Heart left ventricle (tissue), 16 donors: ENCODE measurements at places on chromosomes 7 and 10. TPM values are rescaled to one million over a fixed set of nuclear protein-coding genes. Genes with fewer than 3 reads are reported as not detected.

DNA sequence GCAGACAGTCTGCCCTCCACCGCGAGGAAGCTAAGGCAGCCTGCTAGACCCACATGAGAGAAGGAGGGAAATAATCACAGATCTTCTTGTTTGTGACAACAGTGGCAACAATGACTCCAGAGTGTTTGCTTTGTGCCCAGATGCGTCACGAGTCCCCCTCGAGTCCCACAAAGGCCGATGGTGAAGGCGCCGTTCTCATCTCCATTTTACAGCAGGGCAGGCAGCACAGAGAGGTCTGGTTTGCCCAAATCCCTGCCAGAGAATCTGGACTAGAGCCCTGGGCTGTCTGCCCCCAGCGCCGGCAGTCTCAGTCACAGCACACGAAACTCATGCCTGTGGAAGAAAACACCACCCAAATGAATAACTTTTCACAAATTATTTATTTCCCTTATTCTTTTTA lies 38.1 kb downstream of the KIAA1549 start:
- DNase-seq = no peak

Gene SKAP2
- polyA plus RNA-seq = 2.5 TPM

GRCh38 chr7:50727072-50727471 lies 55.6 kb downstream of the GRB10 start:
- no peak for DNase-seq

- peak; percentile 27 for DNase-seq
Observed at GRCh38 chr10:112490545-112490944, 43.5 kb downstream of the VTI1A start.

Gene CDK1
- polyA plus RNA-seq = 0.96 TPM

DNA sequence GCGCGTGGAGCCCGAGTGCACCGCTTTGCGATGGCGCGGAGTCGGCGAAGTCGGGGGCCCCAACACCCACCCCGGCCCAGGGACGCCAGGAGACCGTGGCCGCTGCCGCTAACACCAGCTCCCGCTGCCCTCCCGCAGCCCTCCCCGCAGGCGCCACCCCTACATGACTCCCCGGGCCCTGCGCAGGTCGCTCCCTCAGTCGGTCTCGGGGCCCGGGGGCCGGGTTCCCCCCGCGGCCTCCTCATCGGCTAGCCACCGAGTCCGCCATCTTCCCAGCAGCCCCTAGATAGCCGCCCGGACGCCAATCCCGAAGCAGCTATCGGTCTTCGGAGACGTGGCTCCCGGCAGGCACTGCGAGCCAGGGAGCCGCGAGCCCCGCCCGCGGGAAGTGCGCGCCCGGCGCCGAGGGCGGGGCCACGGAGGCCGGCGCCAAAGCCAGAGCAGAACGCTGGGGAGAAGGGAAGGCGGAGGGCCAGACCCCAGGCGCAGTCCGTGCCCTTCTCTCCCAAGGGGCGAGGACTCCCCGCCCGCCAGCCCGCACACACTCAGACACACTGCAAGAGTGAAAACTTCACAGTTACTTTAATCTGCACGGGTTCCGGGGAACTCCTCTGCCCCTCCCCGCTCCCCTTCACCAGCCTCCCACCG lies at the start of gene FASTK:
Gene FASTK, minus strand, starts transcription at position 288 of the 648 bp plus-strand sequence. Its CDS starts 43 bp downstream, at position 245.
- peak; percentile 94 for DNase-seq

GRCh38 chr10:33352175-33352574 lies 17.7 kb upstream of the NRP1 start:
- no peak for DNase-seq

DNA sequence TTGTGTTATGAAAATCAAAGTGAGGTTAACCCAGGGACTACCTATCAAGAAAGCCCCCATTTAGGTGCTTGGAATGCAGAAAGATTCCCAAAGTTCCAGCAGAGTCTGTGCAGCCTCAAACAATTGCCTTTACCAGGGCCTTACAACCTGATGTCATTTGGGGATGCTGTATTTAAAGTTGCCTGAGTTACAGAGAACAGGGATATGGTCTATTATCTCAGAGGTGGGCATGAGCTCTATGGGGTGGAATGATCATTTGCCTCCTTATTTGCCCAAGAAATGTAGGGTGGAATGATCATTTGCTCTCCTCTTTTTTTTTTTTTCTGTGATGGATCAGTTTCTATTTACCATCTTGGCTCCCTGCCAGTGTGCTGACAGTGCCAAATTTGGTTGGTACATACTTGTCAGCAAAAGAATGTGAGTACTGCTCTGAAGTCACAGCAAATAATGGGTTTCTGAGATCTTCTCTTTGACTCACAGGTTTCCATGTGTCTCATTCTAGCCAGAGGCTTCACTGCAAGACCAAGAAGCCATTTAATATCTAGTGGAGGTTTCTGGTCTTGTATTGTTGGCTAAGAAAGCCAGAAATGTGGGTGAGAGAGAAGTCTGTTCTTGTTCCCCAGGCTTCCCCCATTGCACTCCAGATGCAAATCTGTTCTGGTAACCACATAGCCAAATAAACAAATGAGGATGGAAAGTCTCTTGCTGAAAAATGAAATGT lies 45.5 kb upstream of the ZNRF2 start:
- DNase-seq = peak; percentile 73

Gene GJC3
- polyA plus RNA-seq = 0.30 TPM

- no peak for DNase-seq
Observed at GRCh38 chr10:102804382-102805055, 32.7 kb downstream of the CYP17A1 start.

DNA sequence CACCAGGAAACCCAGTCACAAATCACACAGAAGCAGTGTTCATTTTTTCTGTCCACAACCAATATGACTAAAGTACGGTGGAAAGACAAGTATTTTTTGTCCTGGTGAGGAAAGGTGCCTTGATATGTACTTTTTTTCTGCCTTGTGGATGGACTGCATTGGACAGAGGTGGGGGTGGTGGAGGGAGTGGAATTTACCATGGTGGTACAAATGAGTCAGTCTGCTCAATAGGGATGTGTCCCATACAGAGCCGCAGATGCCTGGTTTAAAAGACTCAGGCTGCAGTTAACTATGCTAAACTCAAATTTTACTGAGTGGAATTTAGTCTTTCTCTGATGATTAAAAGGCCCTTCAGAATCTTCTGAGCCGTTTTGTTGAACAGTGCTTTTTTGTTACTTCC lies 674.5 kb upstream of the GALNT17 start:
- DNase-seq = no peak

DNA sequence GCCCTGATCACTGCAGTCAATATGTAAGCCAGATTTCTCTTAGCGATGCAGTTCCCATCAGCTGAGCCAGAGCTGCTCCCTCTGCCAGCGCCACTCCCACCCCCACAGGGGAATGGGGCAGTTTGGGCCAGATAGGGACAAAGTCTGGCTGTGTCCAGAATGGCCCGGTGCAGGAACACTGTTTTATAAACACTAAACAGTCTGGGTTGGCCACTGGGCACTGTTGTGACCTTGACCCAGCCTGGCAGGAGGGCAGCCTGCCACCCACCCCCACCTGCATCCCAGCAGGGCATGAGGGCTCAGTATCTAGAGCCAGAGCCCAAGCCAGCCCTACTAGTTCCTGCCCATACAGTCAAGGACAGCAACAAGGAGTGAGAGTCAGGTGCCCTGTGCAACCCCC lies 1.3 kb downstream of the OGDHL start:
- no peak for DNase-seq

Gene ITIH5
- polyA plus RNA-seq = 2.7 TPM

- no peak for DNase-seq
Observed at GRCh38 chr7:27756298-27756697, 16.3 kb downstream of the TAX1BP1 start.

DNA sequence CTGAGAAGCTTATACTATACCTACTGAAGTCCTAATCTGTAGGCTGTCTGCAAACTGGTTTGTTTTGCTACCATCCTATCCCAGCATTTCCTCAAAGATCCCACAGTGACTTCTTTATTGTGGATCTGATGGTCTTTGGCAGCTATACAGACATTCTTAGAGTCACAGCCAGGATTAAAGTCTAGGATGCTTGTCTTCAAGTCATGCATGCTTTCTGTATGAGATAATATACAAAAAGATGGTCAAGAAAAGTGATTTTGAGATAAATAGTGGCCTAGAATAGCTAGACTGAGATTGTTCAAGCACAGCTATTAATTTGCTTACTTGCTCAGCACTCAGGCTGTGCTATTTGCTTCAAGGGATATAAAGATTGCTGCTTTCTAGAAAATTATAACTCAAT lies 454.4 kb downstream of the AUTS2 start:
- no peak for DNase-seq

- DNase-seq = no peak
Observed at GRCh38 chr7:42234736-42235135, 2.3 kb downstream of the GLI3 start.

Gene FRG2B
- polyA plus RNA-seq = not detected

- DNase-seq = no peak
Observed at GRCh38 chr7:36605261-36606051, 118.8 kb downstream of the AOAH start.

DNA sequence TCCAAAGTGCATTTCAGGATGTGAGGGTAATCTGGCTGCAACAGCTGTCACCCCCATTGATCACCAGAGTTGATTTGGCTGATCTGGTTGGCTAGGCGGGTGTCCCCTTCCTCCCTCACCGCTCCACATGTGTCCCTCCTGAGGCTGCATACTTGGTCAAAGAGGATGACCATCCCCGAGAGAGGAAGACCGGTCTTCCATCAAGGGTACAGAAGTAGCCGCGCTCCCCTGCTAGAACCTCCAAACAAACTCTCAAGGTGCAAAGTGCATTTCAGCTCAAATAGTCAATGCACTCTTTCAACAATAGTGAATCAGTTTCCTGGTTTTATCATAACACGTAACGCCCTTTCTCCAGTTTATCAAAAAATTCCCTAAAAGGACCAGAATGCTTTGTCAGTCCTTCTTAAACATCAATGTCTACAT lies 44.6 kb downstream of the CARD11 start:
- no peak for DNase-seq

- DNase-seq = no peak
Observed at GRCh38 chr10:117946525-117947070, 100.1 kb downstream of the RAB11FIP2 start.

GRCh38 chr10:124017729-124018128 lies 75.7 kb downstream of the CHST15 start:
- no peak for DNase-seq

- DNase-seq = no peak
Observed at GRCh38 chr10:27158421-27158820, 3.3 kb downstream of the MASTL start.

Gene DUS4L
- 5.9 TPM for polyA plus RNA-seq

- DNase-seq = no peak
Observed at GRCh38 chr10:82811621-82812020, 936.6 kb downstream of the NRG3 start.

- no peak for DNase-seq
Observed at GRCh38 chr10:74107391-74107790, 43.2 kb downstream of the AP3M1 start.

GRCh38 chr10:16341637-16342036 lies 95.2 kb upstream of the PTER start:
- DNase-seq = no peak

Gene CRPPA
- 1.4 TPM for polyA plus RNA-seq

- no peak for DNase-seq
Observed at GRCh38 chr10:128147064-128147463, 20.8 kb upstream of the MKI67 start.

- DNase-seq = no peak
Observed at GRCh38 chr7:117828825-117829224, 44.4 kb downstream of the CTTNBP2 start.

- no peak for DNase-seq
Observed at GRCh38 chr10:130686689-130687300, 550.6 kb downstream of the GLRX3 start.

- no peak for DNase-seq
Observed at GRCh38 chr10:97849687-97850402, at the start of gene GOLGA7B. TSS of gene GOLGA7B (plus strand) at chr10:97849843. CDS start at chr10:97850304, 461 bp downstream.

- DNase-seq = no peak
Observed at GRCh38 chr10:85446827-85447226, 919.8 kb downstream of the GRID1 start.

DNA sequence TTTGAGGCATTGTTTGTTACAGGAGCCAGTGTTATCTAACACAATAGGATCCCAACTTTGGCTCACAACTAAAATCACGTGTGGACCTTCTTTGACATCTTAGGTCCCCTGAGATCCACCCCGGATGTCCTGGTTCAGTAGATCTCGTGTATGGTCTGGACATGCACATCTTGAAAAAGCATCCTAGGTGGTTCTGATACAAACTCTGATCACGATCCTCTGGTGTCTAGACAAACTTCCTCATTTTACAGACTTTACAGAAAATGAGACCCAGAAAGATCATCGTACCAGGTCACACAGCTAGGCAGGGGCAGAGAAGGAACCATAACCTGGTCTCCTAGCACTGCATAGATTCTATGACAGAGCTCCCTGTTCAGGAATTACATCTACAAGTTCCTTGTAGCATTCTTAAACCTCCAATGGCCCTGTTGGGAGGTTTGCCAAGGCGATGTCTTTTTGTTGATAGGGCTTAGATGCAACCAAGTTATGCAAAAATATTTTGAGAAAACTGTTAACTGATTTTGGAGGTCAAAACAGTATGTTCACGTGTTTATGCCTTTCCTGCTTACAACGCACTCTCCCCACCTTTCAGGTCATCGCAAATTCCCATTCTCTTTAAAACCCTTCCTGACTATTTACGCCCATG lies 30.8 kb upstream of the CHST15 start:
- no peak for DNase-seq

DNA sequence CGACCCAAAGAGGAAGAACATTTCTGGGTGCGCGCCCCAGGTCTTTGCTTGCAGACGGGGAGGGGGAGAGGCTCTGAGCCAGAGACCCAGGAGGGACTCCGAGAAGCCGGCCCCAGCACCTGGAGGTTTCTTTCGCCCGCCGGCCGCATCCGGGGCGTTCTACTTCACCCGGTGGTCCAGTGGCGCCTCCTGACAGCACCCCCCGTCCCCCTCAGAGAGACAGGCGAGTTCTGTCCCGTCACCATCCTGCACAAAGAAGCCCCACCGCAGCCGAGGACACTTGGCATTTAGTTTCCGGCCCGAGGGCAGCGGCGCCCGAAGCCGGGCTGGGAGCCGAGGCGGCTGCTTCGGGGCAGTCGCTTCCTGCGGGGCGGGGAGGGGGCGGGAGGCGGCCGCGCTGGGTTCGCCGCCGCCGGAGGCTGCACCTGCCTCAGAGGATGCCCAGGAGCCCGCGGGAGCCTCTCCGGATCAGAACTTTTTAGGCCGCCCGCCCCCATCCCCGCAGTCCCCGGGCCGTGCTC lies at the start of gene TMEM178B:
Gene TMEM178B, plus strand, starts transcription at position 424 of the 521 bp plus-strand sequence.
- no peak for DNase-seq

DNA sequence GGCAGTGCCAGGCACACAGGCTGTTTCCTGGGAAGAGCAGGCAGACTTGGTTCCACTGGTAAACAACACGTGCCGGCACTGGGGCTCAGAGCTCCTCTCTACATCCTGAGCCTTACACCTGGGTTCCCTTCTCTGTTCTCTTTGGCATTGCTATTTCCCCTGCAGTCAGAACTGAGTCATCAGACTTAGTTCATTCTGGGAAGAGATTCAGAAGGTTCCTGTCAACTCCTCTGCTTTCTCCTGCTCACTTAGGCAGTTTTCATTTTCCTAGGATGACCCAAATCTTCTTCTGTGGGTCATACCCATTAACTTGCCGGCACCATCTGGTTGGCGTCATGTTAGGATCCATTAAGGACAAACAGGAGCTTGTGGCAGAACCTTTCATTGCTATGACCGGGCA lies 33.4 kb upstream of the LRRC18 start:
- no peak for DNase-seq

- DNase-seq = peak; percentile 4
Observed at GRCh38 chr10:128040096-128040495, 86.1 kb downstream of the MKI67 start.
